ENCODE measurements at places on chromosomes 13 and 19. TPM values are rescaled to one million over a fixed set of nuclear protein-coding genes. Genes with fewer than 3 reads are reported as not detected.
A peak's percentile ranks its signal among the peaks of the same experiment; 100 is the strongest.

DNA sequence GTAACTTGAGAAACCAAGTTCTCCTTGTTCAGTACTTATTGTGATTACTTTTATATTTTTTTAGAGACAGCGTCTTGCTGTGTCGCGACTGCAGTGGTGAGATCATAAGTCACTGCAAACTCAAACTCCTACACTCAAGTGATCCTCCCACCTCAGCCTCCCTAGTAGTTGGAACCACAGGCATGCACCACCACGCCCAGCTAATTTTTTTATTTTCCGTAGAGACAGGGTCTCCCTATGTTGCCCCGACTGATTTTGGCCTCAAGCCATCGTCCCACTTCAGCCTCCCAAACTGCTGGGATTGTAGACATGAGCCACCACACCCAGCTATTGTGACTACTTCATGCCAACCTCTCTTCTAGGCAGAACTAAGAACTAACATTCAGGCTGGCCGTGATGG lies 8.3 kb downstream of the C19orf53 start:
- peak; percentile 67 for DNase-seq

The ADGRE2 gene
- under 0.01 TPM for total RNA-seq

DNA sequence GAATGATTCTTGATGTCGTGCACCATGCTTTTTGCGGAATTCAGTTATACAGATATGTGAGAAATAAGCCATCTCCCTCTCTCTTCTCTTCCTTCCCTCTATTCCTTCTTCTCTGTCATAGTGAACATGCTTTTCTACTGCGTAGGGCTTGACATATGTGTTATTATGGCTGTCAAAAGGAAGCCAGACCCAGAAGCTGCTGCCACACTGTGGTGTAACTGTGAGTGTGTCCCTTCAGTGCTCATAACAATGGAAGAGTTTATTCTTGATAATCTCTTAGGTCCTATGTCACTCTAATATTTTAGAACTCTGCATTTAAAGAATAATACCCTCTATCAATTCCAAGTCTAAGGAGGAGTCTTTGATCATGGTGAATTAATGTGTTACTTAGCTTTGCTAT lies 208.9 kb upstream of the TMTC4 start:
- DNase-seq = no peak

GRCh38 chr19:42420055-42420544 lies 7.1 kb downstream of the LIPE start:
- DNase-seq = peak; percentile 28

DNA sequence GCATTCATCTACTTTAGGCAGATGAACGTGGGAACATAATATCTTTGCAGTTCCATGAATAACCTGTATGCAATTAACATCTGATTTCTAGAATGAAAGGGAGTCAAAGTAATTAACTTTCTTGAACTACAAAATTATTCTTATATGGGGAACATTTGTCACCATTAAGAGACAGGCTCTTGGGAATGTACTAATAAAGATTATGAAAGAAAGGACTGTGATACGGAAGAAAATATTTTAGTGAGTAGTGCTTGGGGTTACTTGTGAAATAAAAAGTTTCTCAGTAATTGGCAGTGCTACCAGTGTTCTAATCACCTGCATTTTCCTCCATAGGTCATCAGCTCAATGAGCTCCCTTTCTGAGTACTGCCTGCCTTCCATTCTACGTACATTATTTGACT lies 85.4 kb downstream of the FRY start:
- no peak for DNase-seq

DNA sequence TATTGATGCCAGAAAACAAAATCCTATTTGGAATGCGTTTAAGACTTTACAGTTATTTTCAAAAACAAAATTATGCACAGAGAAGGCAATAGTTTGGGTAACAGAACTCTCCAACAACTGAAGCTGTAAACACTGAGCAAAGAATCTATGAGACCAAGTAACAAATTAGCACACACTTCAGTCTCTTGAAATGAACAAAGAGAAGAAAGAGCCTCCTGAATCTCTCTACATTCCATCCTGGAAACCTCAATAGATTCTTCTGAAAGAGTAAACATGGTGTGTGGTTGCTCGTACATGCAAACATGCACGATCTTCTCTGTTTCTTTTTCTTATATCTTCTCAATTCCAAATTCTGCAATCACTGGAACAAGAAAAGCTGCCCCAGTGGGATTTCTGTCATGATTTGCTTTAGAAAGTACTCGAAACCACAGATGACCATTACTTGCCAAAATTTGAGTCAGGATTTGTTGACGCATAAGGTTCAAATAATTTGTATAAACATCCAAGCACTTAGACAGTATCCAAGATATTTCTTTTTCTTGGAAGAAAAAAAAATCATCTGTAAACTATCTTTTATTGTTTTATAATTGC lies 137.9 kb upstream of the DACH1 start:
- DNase-seq = peak; percentile 89

GRCh38 chr13:68066879-68067513 lies 836.9 kb upstream of the PCDH9 start:
- no peak for DNase-seq

The SHC2 gene
- total RNA-seq = 3.3 TPM

- no peak for DNase-seq
These were observed 598.1 kb downstream of the UQCRFS1 start for GRCh38 chr19:28614634-28615545.

- no peak for DNase-seq
These were observed 111.0 kb downstream of the HSPH1 start for GRCh38 chr13:31050486-31051400.

The KLK2 gene
- not detected for total RNA-seq

The ZNF541 gene
- total RNA-seq = not detected

GRCh38 chr19:2648099-2648498 lies 54.4 kb downstream of the GNG7 start:
- DNase-seq = no peak

- no peak for DNase-seq
These were observed 22.6 kb upstream of the SLAIN1 start for GRCh38 chr13:77674852-77675251.

- no peak for DNase-seq
These were observed 62.4 kb upstream of the ADGRE5 start for GRCh38 chr19:14318873-14319272.

The JUNB gene
- total RNA-seq = 118 TPM

The GFY gene
- not detected for total RNA-seq

DNA sequence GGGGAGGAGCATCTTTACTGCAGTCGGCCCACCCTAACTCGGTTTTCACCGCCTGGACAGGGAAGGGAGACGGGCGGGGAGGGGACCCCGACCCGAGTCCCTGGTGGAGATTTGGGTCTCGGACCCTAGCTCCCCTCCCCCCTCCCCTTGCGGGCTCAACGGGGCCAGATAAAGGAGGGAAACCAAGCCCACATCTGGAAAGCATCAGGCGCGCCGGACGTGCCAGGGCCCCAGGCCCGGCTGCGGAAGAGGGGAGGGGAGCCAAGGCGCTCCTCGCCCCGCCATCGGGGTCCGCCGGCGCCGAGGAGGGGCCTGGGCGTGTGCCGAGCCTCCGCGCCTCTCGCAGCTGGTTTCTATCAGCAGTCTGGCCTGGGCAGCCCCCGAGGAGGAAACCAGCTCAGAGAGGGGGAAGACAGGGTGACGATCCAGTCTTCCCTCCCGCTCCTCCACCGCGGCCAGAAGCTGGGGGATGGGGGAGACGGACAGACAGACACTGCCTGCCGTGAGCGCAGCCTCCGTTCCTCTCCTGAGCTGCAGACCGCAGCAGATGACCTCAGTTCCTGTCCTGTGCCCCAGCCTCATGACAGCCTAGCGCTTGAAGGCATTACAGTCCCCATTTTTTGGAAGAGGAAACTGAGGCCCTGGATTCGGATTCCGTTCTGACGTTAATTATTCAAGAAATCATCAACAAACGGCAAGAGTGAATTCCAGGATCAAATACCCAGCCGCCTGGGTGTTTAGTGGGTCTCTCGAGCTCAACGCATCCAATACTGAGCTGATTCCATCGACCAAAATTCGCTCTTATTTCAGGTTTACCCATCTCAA lies 3.6 kb upstream of the GNG8 start:
- DNase-seq = peak; percentile 51

The BEST2 gene
- not detected for total RNA-seq

- DNase-seq = no peak
These were observed 31.7 kb downstream of the PEG3 start for GRCh38 chr19:56808717-56809392.

The KLF1 gene
- total RNA-seq = under 0.01 TPM

- DNase-seq = peak; percentile 52
These were observed 13.7 kb upstream of the SMARCA4 start for GRCh38 chr19:10946958-10947657.

- DNase-seq = no peak
These were observed 61.1 kb downstream of the IRS2 start for GRCh38 chr13:109725297-109725696.

DNA sequence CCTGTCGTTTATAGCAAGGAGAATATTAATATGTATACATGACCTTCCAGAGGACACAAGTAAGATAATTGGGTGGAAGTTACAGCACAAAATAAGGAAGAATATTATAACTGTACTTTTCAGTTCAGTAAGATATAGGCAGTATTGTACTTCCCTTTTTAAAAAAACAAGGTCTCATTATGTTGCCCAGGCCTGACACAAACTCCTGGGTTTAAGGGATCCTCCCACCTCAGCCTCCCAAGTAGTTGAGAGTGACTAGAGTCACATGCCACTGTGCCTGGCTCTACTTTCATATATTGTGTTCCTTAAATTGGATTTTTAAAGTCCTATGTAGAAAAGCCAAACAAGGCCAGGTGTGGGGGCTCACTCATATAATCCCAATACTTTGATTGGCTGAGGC lies 19.5 kb upstream of the MAB21L1 start:
- DNase-seq = no peak

The EDNRB gene
- 0.99 TPM for total RNA-seq

- DNase-seq = peak; percentile 26
These were observed 752 bp downstream of the ZMYM5 start for GRCh38 chr13:19862481-19863313.
